ENCODE measurements at places on chromosomes 12 and 14.

DNA sequence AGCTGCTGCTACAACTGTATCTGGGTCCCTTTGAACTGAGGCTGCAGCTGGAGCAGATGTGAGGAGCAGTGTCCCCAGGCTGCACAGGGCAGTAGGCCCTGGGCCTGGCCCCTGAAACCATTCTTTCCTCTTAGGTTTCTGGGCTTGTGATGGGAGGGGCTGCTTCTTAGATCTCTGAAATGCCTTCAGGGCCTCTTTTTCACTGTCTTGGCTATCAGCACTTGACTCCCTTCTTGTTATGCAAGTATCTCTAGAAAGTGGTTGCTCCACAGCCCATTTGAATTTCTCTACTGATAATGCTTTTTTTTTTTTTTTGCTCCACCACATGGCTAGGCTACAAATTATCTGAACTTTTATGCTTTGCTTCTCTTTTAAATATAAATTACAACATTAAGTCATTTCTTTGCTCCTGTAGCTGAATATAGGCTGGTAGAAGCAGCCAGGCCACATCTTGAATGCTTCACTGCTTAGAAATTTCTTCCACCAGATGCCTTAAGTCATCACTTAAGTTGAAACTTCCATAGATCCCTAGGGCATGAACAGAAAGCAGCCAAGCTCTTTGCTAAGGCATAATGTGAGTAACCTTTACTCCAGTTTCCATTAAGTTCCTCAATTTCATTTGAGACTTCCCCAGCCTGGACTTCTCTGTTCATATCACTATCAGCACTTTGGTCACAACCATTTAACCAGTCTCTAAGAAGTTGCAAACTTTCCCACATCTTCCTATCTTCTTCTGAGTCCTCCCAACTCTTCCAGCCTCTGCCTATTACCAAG is 41.1 kb downstream of the ACSM4 start:
- no peak overlapping the region for H3K4me3 ChIP-seq
- no peaks in the 10 kb centered on the region for H3K36me3 ChIP-seq
- no peaks in the 10 kb centered on the region for H3K27me3 ChIP-seq
- H3K4me1 ChIP-seq: peaks cover 6% of the 10 kb centered on the region

DNA sequence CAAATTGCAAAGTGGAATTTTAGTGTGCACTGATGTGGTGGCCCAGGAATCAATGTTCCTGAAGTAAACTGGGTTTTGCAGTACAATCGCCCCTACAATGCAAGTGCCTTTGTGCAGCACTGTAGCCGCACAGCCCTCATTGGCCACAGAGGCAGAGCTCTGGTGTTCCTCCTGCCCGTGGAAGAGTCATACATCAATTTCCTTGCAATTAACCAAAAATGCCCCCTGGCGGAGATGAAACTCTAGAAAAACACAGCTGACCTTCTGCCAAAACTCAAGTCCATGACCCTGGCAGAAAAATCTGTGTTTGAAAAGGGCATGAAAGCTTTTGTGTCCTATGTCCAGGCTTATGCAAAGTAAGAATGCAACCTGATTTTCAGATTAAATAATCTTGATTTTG is 117.9 kb upstream of the PRB2 start:
- no peak overlapping the region for H3K4me3 ChIP-seq
- no peaks in the 10 kb centered on the region for H3K27me3 ChIP-seq
- no peak for DNase-seq
- no peaks in the 10 kb centered on the region for H3K4me1 ChIP-seq
- no peak overlapping the region for H3K27ac ChIP-seq
- no peaks in the 10 kb centered on the region for H3K36me3 ChIP-seq

DNA sequence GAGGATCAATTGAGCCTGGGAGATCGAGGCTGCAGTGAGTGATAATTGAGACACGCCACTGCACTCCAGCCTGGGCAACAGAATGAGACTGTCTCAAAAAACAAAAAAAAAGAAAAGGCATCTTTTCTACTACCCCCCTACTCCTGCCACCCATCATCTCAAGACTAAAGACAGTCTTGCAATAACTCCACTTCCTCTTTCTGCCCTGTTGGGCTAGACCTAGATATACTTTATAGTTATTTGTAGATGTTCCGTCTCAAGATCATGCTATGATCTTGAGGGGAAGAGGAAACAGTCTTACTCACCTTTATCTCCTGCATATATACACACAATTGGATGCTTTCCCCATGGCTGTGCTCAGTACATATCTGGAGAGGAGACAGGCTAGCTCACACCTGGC is 12.1 kb upstream of the ESPL1 start:
- no peaks in the 10 kb centered on the region for H3K27me3 ChIP-seq
- no peak overlapping the region for H3K4me3 ChIP-seq
- DNase-seq: no peak
- H3K4me1 ChIP-seq: peaks cover 12% of the 10 kb centered on the region

DNA sequence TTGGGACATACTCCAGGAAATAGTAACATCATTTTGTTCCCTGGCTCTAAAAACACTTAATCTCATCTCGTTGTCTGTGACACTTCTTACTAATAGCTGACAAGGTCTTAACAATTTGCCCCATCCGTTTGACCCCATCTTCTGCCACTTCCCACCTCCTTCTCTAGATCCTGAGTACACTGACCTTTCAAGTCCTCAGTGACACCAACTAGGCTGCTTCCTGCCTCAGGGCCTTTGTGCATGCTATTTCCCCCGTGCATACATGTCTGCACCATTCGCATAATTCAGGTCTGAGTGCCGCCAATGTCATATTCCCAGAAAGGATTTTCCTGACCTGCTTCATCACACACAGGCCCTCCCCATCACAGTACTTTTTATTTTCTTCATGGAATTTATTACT is 70.6 kb upstream of the CCND2 start:
- no peak for DNase-seq
- H3K27me3 ChIP-seq: no peaks in the 10 kb centered on the region
- H3K4me3 ChIP-seq: no peak overlapping the region

DNA sequence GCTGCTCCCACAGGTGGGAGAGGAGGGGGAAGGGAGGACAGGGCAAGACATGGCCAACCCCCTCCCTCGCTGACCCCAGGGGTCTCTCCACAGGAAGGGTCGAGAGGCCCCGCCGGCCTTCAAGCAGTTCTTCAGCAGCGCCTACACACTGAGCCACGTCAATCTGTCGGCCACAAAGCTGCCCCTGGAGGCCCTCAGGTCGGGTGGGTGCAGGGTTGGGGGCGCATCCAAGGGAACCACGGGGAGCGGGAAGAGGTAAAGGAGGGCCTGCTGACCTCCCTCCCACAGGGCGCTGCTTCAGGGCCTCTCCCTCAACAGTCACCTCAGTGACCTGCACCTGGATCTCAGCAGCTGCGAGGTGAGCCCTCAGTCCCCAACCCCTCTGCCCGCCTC is 6.1 kb downstream of the CARMIL3 start:
- no peak overlapping the region for H3K27ac ChIP-seq
- no peak overlapping the region for H3K4me3 ChIP-seq
- no peaks in the 10 kb centered on the region for H3K4me1 ChIP-seq
- no peaks in the 10 kb centered on the region for H3K36me3 ChIP-seq
- DNase-seq: no peak

DNA sequence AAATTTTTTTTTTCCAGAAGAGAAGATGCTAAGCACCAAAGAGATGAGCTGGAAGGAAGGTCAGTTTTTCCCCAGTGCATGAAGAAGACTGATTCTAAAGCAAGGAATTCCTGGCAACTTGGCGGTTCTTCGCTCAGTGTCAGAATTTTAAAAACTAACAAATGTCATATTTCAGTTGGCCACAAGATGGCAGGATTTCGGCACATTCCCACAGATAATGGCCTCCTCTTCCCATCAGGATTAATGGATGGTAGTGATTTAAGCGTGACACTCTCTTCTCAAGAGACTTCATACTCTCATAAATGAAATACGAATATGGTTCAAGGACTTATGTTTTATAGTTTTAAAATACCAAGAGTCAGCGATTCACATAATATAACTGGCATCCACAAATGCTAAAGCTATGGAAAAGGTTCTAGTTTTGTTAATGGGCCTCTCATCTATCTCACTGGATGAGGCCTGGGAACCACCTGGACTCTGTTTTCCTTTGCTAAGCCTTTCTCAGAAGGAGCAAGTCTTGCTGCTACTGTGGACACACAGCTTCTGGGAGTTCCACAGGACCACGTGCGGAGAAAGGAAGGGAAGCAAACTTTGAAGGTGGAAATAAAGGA is 46.1 kb upstream of the PTPRO start:
- H3K27ac ChIP-seq: no peak overlapping the region
- H3K36me3 ChIP-seq: no peaks in the 10 kb centered on the region
- DNase-seq: no peak
- H3K27me3 ChIP-seq: no peaks in the 10 kb centered on the region

- no peak overlapping the region for H3K4me3 ChIP-seq
- no peak for DNase-seq
- no peaks in the 10 kb centered on the region for H3K27me3 ChIP-seq
- H3K36me3 ChIP-seq: no peaks in the 10 kb centered on the region
- no peak overlapping the region for H3K27ac ChIP-seq
These were observed 23.4 kb upstream of the TMX1 start for GRCh38 chr14:51216602-51217001.

GRCh38 chr12:120981407-120981941 is 3.1 kb downstream of the HNF1A start:
- no peak for DNase-seq
- no peaks in the 10 kb centered on the region for H3K27me3 ChIP-seq
- H3K4me1 ChIP-seq: no peaks in the 10 kb centered on the region
- H3K27ac ChIP-seq: no peak overlapping the region

- no peak for DNase-seq
- 0 out of 2 replicates have a peak, but pooled peaks cover 4% of the 10 kb centered on the region for H3K4me1 ChIP-seq
- no peak overlapping the region for H3K4me3 ChIP-seq
These were observed 236.2 kb downstream of the AKAP6 start for GRCh38 chr14:32565256-32565655.

- no peaks in the 10 kb centered on the region for H3K36me3 ChIP-seq
- DNase-seq: no peak
- no peaks in the 10 kb centered on the region for H3K4me1 ChIP-seq
These were observed 27.8 kb upstream of the BDKRB2 start for GRCh38 chr14:96176811-96177211.

DNA sequence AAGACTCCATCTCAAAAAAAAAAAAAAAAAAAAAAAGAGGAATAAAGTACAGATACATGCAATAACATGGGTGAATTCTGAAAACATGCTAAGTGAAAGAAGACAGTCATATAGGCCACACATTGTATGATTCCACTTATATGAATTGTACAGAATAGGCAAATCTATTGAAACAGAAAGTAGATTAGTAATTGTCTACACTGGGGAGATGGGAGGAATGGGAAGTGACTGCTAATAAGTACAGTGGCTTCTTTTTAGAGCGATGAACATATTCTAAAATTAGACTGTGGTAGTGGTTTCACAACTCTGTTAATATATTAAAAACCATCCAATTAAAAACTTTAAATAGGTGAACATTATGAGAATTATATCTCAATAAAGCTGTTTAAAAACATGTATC is 74.4 kb downstream of the ANKS1B start:
- no peak overlapping the region for H3K27ac ChIP-seq
- H3K36me3 ChIP-seq: no peaks in the 10 kb centered on the region
- DNase-seq: peak; percentile 23
- no peaks in the 10 kb centered on the region for H3K27me3 ChIP-seq
- 0 out of 2 replicates have a peak, but pooled peaks cover 4% of the 10 kb centered on the region for H3K4me1 ChIP-seq

DNA sequence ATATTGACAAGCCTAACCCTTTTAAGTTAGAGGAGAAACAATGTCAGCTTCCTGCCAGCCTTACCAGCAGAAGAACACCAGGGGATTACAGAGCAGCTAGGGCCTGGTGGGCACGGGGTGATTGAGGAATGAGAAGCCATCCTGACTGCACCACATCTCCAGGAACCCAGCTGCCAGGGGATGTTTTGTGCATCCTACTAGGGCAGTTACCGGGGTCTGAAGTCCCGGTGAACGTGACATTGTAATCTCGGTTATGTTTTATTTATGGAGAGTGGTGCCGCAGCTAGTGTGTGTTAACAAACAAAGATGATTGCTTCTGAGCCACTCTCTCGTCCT is 115.9 kb downstream of the BCL11B start:
- no peaks in the 10 kb centered on the region for H3K4me1 ChIP-seq
- H3K36me3 ChIP-seq: no peaks in the 10 kb centered on the region
- H3K4me3 ChIP-seq: no peak overlapping the region

GRCh38 chr12:17030338-17030737 is 424.4 kb upstream of the LMO3 start:
- H3K36me3 ChIP-seq: no peaks in the 10 kb centered on the region
- no peak overlapping the region for H3K27ac ChIP-seq
- H3K4me1 ChIP-seq: no peaks in the 10 kb centered on the region
- DNase-seq: no peak
- H3K27me3 ChIP-seq: no peaks in the 10 kb centered on the region
- H3K4me3 ChIP-seq: no peak overlapping the region

GRCh38 chr14:65142914-65143625 is 40.8 kb upstream of the MAX start:
- H3K4me3 ChIP-seq: no peak overlapping the region
- DNase-seq: no peak
- no peaks in the 10 kb centered on the region for H3K27me3 ChIP-seq
- H3K4me1 ChIP-seq: no peaks in the 10 kb centered on the region

GRCh38 chr14:29918981-29919380 is 8.7 kb downstream of the PRKD1 start:
- H3K4me1 ChIP-seq: no peaks in the 10 kb centered on the region
- DNase-seq: no peak
- no peak overlapping the region for H3K4me3 ChIP-seq
- no peaks in the 10 kb centered on the region for H3K36me3 ChIP-seq
- H3K27ac ChIP-seq: no peak overlapping the region

GRCh38 chr12:64407342-64408223 is 3.4 kb downstream of the XPOT start:
- no peak overlapping the region for H3K4me3 ChIP-seq
- no peak overlapping the region for H3K27ac ChIP-seq
- no peaks in the 10 kb centered on the region for H3K36me3 ChIP-seq

GRCh38 chr14:96757456-96757855 is 39.7 kb upstream of the VRK1 start:
- no peaks in the 10 kb centered on the region for H3K36me3 ChIP-seq
- H3K27me3 ChIP-seq: no peaks in the 10 kb centered on the region
- no peaks in the 10 kb centered on the region for H3K4me1 ChIP-seq
- no peak overlapping the region for H3K27ac ChIP-seq

GRCh38 chr12:108906971-108907370 is 27.1 kb downstream of the DAO start:
- H3K27me3 ChIP-seq: no peaks in the 10 kb centered on the region
- no peaks in the 10 kb centered on the region for H3K4me1 ChIP-seq
- no peaks in the 10 kb centered on the region for H3K36me3 ChIP-seq
- no peak overlapping the region for H3K4me3 ChIP-seq
- DNase-seq: no peak
- no peak overlapping the region for H3K27ac ChIP-seq

DNA sequence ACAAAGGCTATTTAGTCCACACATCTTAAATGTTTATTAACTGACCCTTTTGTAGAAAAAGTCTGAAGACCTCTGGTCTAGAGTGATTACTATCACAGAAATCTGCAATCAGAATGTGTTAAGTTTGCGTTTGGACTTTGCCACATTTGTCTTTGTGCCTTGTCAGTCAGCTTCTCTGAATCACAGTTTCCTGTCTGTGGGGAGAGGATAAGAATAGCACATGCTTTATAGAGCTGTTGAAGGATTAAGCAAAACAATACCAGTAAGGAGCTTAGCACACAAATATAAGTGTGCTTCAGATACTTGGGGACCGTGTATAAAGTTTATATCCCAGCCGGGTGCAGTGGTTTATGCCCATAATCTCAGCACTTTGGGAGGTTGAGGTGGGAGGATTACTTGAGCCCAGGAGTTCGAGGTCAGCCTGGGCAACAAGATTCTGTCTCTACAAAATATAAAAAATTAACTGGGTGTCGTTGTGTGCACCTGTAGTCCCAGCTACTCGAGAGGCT is 63.0 kb upstream of the BTG1 start:
- H3K27ac ChIP-seq: peak overlapping the region; percentile 97
- H3K4me3 ChIP-seq: peak overlapping the region; percentile 51
- H3K4me1 ChIP-seq: peaks cover 33% of the 10 kb centered on the region
- DNase-seq: peak; percentile 95
- no peaks in the 10 kb centered on the region for H3K36me3 ChIP-seq
- no peaks in the 10 kb centered on the region for H3K27me3 ChIP-seq

All from MM.1S (cell line).